ENCODE measurements at places on chromosomes 3 and 15. TPM values are rescaled to one million over a fixed set of nuclear protein-coding genes. Genes with fewer than 3 reads are reported as not detected.

GRCh38 chr15:97124790-97125189 is 794.3 kb downstream of the NR2F2 start:
- no peak for DNase-seq

- no peak for DNase-seq
Observed at GRCh38 chr15:76961268-76962011, 29.9 kb downstream of the RCN2 start.

Gene KLHL40
- total RNA-seq: not detected

DNA sequence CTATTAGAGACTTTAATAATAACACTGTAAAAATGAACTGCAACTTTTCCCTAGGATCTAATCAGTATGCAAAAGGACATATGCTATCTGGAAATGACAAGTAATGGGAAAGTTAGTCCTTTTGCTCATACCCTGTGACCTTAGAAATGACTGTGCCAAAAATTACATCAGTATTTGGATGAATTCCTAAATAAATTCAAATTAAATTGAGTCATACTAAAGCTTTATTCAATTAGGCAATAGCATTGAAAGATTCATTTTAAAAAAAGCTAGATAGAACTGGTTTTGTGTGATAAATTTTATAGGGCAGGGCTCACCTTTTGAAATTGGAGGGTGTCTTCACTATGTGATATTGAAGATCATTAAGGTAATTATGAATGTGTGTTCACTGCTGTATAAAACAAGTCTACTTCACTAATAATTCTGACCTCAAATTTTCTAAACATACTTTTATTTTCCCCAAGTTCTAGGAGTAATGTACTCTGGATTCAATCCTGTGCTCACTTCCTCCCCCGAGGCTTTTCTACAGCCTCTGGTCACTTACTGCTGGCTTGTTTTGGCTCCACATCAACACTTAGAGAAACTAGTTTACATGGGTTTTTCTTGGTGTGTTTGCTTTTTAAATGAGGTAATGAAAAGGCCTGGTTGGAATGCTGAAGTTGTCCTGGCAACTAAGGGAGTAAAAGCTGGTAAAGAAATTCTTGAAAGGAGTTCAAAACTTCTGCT is 44.4 kb upstream of the SPTSSB start:
- DNase-seq: peak; percentile 78

All from Daoy (cell line).